Amniotic stem cell (primary cell): ENCODE measurements at places on chromosomes 7 and 10.

DNA sequence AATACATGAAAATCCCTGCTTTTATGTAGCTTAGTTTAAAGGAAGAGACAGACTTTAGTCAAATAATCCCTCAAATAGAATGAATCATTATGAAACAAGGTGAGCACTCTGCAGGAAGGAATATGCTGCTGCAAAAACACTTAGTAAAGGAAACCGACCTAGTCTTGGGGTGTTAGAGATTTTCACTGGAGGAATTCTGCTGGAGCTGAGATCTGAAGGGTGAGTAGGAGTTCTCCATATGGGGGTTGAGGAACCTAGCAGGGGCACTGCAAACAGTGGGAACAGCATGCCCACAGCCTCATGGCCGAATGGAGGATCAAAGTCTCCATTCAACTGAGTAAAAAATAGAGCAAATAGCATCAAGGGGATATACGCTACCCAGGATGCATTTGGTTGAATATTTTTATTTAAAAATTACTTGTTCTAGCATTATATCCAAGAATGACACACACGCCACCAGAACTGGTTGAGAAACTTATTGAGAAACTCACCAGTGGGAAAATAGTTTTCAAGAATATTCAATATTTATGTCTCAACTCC is 3.5 kb downstream of the ITIH2 start:
- no peak for DNase-seq

- DNase-seq = no peak
Observed at GRCh38 chr7:129127154-129127553, 17.4 kb upstream of the TSPAN33 start.

DNA sequence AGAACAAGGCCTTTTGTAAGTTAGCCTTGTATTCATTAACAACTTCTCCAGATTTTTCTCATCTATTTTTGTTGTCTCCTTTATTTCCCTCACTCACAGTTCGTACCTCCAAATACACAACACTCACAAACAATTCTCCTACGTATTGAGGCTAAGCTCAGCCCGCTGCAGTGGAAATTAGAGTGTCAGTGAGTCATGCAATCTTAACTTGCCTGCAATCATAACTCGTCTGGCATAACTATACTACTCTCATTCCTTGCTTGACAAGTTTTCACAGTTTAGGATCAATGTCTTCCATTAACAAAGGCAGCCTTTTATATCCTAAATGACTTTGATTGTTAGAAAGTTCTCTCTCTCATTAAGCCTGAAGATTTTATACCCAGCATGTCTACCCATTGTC is 23.8 kb downstream of the TMEM196 start:
- no peak for DNase-seq

GRCh38 chr7:85125176-85125575 is 61.7 kb downstream of the SEMA3D start:
- no peak for DNase-seq

DNA sequence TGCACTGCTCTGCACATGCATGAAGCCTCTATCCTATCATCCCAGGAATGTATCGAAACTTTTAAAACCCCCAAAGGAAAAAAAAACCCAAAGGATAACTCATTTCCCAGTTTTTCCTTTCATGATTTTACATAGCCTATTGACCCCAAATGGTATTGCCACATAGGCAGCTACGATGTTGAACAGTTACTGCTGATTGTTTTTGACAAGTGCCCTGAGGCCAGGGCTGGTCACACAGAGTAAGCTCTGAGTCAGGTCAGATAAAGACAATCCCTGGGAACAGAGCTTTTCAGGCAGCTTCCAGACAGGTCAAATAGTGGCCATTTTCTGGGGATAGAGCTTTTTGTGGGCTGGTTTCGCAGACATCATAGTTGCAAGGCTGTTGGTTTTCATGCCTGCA is 52.1 kb downstream of the MYL10 start:
- DNase-seq = no peak

DNA sequence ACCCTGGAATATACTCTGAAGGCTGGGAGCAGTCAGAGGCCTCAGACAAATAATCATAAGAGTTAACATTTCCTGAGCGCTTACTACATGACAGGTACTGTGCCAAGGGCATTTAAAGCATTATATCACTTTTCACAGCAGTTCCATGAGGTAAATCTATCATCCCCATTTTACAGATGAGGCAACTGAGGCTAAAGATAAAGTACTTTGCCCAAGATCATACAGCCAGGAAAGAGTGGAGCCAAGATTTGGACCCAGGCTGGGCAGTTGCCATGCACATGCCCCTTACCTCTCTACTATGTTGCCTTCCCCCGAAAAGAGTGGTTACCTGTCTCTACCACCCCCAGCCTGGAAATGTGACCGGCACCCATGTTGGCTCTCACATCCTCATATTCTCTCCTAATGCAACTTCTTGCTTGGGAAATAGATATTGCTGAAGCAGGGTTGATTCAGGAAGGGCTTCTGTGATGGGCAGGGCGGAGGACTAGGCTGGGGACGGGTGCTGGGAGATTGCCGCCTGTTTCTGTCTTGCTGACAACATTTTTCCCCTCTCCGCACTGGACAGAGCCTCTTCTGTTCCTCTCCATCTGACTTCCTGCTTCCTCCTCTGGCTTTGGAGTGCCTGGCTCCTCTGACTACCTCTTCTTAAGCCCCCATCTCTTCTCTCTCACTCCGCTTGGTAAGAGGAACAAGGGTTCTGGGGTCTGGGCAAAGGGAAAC is 13.8 kb downstream of the SMO start:
- no peak for DNase-seq

- DNase-seq = no peak
Observed at GRCh38 chr7:90891529-90891928, 295.4 kb downstream of the CDK14 start.

DNA sequence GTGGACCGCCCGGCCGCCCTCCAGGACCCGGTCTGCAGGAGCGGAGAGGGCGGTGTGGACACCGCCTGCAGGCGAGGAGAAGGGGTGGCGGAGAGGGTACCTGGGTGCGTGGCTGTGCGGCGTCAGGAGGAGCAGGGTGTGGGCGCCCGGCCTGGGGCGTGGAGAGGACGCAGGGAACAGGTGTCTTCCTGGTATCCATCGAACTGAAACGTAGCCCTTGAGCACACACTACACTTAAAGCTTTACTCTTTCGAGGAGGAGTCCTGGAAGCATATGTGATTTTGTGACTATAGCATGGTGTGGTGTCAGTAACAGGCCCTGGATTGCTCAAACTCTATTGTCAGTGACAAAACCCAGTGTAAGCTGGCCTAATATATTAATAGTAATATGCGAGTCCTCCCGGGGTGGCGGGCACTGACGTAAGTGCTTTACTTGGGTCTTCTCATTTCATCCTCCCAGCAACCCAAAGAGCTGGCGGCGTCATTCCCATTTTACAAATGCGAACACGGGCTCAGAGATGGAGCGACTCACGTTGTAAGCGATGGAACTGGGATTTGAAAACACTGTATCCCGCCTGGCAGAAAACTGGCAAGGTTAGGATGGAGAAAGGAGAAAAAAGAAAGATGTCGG is 508 bp upstream of the TECPR1 start:
- DNase-seq = no peak

DNA sequence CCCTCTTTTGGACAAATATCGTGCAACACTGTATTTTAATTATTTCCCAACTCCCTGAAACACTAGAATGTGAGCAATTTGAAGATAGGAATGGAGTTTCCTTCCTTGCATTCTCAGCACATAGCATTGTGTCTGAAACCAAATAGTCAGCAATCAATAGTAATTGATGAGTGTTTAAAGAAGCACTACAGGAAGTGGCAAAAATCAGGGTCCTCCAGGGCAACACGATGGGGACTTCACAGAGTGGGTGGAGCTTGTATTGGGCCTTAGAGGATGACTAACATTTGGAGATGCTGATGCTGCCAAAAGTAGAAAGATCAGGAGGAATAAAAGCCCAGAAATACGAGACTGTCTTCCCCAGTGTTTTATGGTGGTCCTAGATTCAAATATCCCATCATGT is 94.9 kb downstream of the NPSR1 start:
- no peak for DNase-seq

DNA sequence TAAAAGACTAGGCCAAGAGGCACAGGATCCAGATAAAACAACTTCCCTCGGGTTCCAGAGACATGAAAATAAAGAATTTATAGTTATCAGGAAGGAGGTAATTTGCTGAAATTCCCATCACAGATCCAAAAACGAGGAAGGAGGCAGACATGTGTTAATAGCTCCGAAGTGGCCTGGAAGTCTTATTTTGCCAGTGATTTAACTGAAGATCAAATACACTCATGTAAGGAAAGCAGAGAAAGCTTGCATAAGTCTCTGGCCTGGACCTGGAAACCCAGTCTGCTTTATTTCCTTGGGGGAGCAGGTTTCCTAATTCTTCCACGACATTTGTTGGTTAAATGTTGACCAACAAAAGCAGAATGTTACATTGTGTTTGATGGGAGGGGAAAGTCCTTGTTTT is 498.7 kb upstream of the C7orf33 start:
- DNase-seq = no peak

- no peak for DNase-seq
Observed at GRCh38 chr7:69775231-69775771, 177.0 kb downstream of the AUTS2 start.

DNA sequence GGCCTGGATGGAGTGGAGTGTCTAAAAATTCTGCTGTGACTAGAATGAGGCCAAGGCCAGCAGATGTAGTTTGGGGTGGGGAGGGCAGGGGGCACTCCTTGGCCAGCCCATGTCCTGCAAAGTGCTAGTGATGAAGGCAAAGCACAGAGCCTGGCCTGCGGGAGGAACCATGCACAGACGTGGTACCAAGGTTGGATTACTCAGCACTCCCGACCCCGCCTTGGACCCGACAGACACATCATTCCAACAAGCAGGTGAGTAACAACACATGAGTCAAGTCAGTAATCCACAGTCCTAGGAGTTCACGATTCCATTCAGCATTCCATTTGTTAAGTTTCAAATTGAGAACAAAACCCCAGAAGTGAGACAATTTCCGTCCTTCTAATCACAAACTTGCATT is 317.3 kb downstream of the TCERG1L start:
- DNase-seq = no peak
